ENCODE measurements at places on chromosomes 2 and 18.

- DNase-seq: no peak
Measured at GRCh38 chr2:37154785-37155184, 2.0 kb downstream of the EIF2AK2 start.

GRCh38 chr2:232477751-232478510 lies 9.7 kb downstream of the ECEL1 start:
- DNase-seq: no peak

- no peak for DNase-seq
Measured at GRCh38 chr2:191691016-191691735, 13.2 kb downstream of the NABP1 start.

- peak; percentile 58 for DNase-seq
Measured at GRCh38 chr18:21955757-21956652, 213.4 kb upstream of the GATA6 start.

GRCh38 chr2:227597998-227598397 lies 695 bp upstream of the SCYGR2 start:
- DNase-seq: no peak

GRCh38 chr2:128536925-128537620 lies 218.4 kb upstream of the HS6ST1 start:
- no peak for DNase-seq

DNA sequence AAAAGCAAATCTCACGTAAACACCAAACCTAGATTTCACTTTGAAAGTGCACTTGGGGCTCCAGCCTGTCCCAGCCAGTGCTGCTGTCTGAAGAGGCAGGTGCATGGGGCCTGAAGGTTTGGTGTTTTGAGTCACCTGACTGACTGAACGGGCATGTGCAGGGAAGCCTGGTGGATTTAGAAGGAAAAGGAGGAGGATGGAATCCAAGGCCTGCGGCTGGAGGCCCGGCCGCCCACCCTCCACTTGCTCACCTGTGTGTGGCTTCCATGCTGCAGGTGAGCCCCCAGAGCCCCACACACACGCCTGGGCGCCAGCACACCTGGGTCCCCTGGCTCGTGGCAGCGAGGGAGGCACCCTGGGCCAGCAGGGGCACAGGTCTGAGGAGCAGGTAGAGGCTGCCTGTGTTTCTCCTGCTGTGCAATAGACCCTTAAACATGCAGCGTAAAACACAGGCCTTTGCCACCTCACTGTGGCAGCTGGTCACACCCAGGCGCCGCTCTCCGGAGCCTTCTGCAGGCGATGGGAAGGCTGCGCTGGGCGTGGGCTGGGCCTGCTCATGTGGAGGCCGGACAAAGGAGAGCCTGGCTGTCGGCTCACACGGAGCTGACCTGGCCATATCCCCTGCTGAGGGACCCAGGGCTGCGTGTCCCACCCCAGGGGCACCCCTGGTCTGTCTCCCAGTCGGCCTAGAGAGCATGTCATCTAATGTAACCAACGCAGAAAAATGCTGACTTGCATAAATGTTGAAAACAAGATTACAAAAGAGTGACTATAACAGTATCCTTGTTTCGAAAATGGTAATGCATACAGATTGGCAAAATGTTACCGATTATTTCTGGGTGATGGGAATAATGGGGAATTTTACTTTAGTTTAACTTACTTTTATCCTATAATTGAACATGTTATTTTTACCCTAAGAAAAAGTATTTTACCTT lies 71.3 kb downstream of the TMEM18 start:
- DNase-seq: no peak

DNA sequence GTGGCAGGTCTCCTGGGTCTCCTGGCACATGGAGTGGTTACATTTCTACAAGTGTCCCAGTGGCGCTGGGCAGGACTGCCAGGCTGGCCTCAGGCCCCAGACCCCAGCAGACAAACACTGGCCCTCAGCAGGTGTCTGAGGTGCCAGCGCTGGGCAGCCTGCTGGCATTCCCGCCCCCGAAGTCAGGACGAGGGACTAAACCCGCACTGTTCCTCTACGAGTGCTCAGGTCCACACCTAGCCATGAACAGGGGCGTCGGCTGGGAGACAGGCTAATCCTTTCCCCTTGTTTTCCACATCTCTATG lies 12.8 kb downstream of the SNED1 start:
- no peak for DNase-seq

DNA sequence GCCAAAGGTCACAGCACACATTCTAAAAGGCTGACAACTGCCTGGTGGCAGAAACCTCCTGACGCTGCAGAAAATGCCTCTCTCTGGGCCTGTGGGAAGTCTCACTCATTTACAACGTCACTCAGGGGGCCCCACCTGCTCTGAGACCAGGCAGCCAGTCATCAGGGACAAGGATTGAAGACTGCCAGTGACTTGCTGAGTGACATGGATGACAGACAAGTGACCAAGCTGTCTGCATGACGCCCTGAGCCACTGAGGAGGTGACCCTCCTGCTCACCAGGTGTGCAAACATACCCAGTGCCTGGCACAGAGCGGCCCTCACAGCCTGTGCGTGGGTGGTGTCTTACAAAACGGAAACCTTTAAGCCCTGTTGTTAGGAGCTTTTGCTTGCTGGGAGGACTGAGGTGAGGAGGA lies 392.4 kb downstream of the TNS1 start:
- no peak for DNase-seq

GRCh38 chr2:224999754-225000153 lies 42.5 kb downstream of the DOCK10 start:
- DNase-seq: no peak

GRCh38 chr2:111664275-111664850 lies 219.6 kb downstream of the ANAPC1 start:
- DNase-seq: no peak

- DNase-seq: no peak
Measured at GRCh38 chr2:236820763-236821344, 251.2 kb downstream of the ACKR3 start.

- no peak for DNase-seq
Measured at GRCh38 chr2:187962538-187962937, 329.1 kb upstream of the GULP1 start.

DNA sequence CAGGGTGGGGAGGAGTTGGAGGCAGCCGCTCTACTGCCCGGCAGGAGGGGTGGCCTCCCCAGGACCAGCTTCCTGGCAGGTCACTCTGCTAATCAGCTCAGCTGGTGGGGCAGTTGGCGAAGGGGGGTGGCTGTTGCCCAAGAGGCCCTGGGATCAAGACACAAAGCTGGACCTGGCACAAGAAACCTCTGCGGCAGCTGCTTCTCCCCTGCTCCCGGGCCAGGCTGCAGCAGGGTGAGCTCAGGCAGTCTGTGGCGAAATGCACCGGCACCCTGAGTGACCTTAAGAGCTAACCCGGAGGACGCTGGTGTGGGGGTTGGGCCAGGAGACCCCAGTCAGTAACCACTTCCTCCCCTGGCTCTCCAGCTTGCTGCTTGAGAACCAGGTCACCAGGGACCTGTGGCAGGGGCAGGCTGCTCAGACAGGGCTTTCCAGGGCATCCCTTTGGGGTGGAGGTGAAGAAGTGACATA lies 31.1 kb downstream of the TOGARAM2 start:
- no peak for DNase-seq

DNA sequence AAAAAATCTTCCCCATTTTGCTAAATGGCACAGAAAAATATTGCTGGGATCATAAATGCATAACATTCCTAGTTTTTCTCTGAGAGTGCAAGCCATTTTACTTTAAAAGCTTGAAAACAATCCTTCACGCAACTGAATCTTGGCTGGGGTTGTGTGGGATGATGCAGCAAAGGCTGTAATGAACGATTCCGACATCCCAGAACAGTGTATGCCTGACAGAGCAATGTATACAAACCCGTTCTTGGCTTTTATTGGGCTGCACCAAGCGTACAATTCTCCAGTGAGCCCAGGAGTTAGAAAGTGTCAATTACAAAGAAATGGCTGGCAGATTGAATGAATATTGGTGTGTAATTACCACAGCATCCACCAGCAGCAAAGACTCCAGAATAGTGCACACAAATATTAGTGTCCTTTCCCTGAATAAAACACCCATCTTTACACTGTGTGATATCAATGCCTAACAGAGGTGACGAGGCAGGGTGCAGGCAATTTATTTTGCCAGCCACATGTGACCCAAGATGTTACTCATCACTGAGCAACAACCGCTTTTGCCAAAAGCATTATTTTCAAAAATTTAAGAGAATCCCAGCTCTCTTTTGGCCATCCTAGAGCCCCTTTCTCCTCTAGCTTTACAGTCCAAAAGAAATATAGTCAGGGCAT lies 578.6 kb upstream of the CHAC2 start:
- no peak for DNase-seq

DNA sequence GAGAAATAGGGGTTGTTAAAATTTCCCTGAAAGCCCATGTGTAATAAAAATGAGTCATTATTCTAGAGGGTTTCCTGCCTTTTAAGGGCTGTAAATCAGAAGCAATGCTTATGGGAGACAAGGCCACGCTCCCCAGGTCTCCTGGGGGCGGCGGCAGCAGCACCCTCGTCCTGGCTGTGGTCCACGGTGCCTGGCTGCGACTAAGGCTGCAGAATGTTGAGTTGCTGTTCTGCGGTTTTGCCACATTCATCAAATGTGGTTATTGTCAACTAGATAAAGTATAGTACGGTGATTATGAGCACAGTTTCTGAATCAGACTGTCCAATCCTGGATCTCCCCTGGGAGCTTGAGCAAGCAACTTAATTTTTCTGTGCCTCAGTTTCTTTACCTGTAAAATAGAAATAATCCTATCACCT lies 11.9 kb upstream of the AGFG1 start:
- no peak for DNase-seq

DNA sequence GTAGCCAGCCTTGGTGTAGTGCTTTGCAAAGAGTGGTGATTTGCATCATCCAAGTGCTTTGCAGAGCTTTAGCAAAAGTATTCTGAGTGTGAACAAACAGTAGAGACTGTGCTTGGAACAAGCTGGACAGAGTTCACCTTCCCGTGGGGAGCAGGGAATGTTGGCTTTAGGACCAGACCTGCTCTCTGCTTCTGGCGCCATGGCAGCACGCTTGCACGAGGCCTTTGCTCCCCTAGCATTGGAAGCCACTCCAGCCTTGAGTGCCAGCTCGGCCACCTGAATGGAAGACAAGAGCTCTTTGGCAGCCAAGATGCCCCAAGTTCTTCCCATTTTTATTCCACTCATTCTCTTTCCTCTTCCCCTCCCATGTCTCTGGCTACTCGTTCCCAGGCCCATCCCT lies 250.8 kb upstream of the OSR1 start:
- DNase-seq: no peak

DNA sequence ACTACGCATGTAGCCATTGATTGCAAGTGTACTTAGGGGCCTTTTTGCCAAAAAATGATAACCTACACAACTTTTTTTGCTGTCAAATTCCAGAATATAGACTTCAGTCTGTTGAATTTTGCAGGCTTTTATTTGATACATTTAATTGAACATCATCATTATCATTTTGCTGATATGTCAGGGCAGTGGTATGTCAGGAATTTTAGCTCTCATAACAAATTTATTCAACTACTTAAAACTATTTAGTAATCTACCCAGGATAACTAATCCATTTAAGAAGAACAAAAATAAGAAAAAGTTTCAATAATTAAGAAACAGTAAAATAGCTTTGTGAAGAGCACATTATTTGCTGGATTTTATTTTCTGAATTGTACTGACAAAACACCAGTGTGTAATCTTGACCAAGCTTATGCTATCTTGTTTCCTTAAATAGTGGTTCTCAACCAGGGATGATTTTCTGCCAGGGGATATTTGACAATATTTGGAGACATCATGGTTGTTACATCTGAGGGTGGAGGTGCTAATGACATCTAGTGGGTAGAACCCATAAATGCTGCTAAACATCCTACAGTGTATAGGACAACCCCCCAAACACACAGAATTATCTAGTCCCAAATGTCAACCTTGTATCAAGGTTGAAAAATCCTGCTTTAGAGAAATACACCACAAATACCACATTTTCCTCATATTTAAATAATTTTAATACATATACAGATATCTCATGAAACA lies 12.1 kb upstream of the TTN start:
- DNase-seq: no peak

DNA sequence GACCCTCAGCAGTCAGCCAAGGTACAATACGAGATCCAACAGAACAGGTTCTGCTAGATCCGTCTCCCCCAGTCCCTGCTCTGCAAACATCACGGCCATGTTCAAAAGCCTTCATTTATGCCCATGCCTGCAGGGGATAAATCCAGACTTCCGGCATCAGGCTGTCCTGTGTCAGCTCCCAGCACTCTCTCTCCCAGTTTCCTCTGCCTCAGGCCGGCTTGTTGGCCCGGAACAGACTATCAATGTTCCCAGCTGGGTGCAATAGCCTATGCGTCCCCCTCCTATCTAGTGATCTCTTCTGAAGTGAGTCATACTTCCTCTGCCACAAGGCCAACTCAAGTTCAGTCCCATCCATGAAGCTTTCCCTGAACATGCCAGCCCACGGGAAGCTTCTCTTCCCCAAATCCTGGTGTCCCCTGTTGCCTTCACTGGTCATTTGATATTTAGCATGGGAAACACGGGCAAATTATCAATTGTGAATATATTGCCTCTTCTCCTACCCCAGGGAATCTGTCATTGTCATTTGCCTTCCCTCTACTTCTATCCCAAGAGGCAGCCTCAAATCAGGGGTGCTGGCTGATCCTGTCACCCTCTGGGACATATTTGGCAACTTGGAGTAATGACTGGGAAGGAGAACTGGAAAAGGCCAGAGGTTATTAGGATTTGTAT lies 51.1 kb downstream of the CAPN13 start:
- DNase-seq: no peak

DNA sequence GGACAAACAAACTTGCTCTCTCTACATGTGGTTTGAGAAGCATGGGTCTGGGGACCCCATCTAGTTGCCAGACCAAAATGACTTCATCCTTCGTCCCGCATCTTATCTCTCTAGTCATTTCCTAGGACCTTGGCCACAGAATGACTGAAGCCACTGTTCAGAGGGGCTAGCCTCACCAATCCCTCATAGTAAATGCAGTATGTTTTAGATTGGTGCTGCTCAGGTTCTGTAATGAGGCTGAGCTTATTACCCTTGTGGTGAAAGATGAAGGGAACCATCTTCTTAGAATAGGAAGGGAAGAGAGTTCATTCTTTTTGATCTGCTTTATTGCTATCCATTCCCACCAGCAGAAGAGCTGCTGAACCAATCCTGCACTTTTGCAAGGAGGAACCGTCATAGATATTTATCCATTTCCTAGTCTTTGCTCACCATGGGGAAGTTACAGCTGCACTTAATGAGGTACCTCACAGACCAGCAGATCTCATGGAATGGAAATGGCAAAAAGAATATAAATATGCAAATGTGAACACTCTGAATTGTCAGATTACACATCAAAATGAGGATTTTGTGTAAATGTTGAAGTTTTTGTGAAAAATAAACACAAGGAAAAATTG lies 436.7 kb downstream of the LPIN1 start:
- DNase-seq: no peak

DNA sequence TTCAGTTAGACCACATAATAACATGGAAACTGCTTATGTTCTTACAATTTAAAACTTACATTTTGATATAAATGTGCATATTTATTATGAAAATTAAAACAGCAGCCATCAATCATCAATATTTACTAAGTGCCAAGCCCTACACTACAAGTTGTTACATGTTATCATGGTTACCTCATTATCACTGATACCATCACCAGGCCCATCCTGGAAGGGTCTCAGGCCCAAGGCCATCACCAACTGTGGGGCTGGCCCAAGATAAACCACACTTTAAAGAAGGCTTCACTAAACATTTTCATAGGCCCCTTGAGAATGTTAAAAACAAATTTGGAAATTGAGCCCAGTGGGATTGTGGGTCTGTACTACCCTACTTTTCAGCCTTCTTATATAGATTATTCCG lies 6.4 kb downstream of the ITSN2 start:
- DNase-seq: no peak

GRCh38 chr2:77873506-77873905 lies 351.3 kb upstream of the LRRTM4 start:
- DNase-seq: no peak
